ENCODE measurements at places on chromosomes 11 and 22.

GRCh38 chr11:133531971-133532651, at the start of gene OPCML:
TSS of gene OPCML (minus strand) at chr11:133532501.
- DNase-seq, result no peak

DNA sequence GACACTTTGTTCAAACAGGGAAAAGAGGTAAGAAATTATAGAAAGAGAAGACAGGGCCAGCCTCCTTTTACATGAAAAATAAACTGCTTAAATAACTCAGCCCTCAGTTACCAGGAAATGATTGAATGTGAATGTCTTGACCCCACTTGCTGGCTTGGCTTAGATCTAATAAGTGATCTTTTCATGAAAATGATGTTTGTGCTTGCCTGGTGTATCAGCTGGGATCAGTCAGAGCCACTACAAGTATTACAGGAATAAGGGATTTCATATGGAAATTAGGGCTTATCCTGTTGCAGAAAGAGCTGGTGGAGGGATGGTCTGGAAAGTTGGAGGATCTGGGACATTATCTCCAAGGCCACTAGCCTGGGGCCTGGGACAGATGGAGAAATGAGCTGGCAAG, 51.8 kb downstream of the COMMD9 start:
- no peak for DNase-seq

GRCh38 chr11:122981388-122982264, at the start of gene BSX:
TSS of gene BSX (minus strand) at chr11:122981834. CDS start at chr11:122981671, 163 bp downstream.
- peak; percentile 54 for DNase-seq

DNA sequence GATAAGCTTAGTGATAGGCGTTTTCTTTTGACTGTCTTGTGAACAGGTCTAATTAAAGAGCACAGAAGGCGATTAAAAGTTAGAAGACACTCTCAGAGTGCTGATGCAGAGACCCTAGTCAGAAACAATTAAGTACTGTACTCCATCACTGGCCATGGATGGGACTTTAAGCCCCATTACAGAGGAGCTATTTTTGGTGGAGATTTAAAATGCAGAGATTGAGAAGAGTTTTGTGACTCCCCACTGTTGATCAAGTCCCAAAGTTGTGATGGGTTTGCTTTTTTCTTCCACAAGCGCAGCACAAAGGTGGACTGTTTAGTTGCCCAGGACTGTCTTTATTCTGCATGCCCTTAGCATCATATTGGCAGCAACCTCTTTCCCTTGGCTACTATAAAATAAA, 978 bp downstream of the LUZP2 start:
- no peak for DNase-seq

DNA sequence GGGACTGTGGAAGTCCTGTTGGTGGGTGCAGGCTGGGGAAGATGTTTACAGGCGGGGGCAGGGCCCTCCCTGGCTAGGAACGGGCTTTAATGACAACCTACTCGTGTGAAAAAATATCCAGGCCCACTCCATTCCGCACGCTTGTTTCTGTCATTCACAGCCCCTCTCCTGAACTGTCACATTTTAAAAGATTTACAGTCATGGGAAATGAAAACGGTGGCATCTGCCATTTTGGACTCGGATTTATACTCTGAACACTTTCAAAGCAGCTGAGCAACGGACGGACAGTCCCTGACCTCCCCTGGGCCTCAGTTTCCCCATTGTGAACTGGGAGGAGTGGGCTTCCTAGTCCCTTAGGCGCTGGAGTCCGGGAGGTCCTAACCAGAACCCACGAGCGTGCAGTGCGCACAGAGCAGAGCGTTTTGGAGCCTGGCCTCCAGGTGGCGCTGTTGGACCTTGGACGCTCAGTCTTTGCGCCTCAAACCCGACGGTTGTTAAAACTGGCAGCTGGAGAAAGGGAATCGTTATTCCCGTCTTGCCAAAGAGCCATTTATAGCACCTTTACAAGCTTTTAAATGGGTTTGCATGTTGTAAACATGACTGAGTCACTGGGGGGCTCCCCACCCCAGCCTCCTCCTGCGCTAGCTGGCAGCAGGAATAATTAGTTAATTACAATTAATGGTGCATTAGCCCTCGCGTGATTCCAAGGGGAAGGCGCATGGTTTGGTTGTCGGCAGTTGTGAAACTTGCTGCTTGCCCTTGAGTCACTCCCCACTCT, 75.3 kb downstream of the FBLN1 start:
- peak; percentile 77 for DNase-seq

DNA sequence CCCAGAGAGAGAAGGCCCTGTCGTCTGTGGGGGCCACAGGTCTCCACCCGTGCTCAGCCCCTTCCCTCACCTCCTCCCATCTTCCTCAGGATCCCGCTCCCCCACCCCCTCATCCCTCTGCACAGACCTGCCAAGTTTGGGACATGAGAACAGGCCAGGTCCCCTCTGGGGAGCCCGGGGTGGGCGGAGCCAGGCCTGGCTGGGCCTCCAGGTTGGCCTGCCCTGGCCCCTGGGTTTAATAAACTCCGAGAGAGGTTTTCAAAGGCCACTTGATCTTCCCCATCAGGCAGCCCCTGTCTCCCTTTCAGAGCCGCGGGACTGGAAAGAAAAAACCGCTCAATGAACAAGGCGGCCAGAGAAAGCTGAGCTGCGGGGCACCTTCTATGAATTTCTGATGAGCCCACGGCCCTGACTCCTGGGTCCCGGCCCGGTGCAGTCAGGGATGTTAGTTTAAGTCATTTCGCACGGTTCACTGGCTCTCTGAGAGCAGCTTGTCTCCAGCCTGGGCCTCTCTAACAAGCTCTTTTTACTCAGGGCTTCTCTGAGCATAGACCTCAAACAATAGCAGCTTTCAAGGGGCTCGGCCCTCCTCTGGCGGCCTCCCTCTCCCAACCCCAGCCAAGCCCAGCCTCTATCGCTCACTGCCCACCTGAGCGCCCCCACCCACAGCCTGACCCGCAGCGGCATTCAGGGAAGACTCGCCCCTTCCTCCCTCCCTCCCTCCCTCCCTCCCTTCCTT, 64.8 kb downstream of the RPUSD4 start:
- DNase-seq, result no peak

DNA sequence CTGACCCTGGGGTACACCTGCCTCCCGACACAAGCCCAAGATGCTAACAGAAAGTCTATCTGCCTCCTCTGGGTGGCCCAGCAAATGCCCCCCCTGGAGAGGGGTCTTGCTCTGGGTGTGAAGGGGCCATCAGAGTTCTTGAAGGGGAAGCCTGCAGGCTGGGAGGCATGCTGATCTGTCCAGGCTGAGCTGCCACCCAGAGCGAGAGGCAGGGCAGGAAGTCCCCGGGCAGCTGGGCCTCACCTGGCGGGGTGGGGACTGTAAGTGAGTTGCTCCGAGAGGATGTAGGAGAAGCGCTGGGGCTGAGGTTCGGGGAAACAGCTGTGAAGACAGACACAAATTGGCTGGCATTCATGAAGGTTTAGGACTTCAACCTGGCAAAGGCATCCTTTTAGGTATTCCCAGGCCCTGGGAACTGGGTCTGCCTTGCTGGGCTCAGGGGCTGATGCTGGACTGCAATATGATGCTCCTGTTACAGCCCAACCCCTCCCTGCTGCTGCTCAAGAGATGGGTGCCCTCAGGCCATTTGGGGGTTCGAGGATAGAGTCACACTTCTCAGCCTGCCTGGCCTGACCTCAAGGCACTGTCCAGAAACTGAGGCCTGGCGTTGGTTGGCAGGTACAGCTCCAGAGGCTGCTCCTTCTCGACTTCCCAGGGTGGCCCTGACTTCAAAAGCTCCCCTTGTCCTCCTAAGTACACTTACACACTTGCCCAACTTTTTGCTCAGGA, 60.2 kb upstream of the LYVE1 start:
- DNase-seq, result peak; percentile 33

DNA sequence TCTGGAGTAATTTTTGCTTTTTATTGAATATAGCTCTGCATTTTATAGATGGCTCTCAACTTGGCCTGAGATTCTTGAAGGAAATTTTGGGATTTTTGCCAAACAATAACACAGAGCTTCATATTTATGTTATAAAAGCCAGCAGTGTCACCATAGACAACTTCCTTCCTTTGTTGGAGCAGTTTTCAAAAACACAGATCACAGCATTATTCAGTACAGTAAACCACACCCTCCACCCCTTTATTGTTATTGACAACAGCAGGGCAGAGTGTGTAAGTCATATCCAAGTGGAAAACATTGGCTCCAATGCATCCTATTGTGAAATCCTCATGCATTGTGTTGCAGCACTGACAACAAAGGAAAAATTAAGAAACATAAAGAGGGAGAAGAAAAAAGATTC, 62.6 kb upstream of the PRSS23 start:
- DNase-seq, result no peak

DNA sequence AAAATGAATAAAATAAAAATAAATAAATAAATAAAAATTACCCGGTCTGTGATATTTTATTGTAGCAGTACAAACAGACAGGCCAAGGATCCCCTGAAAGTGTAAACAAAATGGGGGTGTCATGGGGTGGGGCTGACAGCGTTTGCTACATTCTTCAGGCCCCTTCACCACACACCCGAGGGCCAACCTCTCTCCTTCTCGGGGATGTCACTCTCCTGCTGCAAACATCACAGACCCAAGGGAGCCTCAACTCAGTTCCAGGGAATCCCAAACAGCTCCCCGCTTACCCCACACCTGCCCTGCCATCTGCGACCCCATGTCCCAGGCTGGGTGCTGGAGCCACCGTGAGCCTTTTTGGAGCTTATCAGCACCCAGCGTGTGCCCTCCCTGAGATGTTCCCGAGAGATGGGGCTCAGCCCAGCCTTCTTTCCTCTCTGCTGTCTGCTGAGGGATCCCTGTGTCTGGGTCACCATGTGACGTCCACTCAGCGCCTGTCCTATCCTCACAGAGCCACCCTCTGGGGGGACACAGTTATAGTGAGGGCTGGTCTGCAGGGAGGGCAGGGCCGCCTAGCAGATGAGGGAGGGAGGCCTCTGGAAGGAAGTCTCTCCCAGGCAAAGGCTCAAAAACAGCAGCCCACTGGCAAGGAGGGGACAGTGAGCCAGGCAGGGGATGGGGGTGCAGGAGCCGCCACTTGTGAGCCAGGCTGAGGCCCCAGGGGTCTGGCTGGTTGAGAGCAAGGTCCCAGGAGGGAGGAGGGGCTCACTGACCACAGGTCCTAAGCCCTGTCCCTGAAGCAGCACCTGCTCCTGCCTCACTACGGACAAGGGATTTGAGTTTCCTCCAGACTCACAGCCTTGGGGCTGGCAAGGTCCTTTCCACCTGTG, 1041.6 kb downstream of the BRD1 start:
- DNase-seq, result no peak

GRCh38 chr11:32312206-32312817, 123.0 kb downstream of the WT1 start:
- no peak for DNase-seq

- no peak for DNase-seq
These were observed 32.4 kb downstream of the MYH9 start for GRCh38 chr22:36355362-36355761.

GRCh38 chr11:74232311-74232950, 61.3 kb downstream of the PPME1 start:
- DNase-seq, result no peak

DNA sequence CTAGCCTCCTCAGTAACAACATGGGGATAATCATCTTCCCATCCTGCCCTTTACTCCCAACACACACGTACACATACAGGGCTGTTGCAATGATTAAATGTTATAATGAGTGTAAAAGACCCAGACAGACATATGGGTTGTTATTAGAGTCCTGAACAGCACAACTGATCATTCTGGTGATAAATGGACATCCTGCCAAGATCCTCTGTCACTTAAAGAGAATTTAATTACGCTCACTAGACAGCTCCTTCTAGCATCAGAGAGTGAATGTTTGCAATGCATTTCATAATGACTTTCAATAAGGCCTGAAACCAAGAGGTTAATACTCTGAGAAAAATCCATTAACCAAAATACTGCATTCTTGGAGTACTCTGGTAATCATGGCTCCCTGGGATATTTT, 115.8 kb downstream of the KCNC1 start:
- DNase-seq, result no peak

- peak; percentile 7 for DNase-seq
These were observed 17.4 kb upstream of the GNB1L start for GRCh38 chr22:19871845-19872778.

GRCh38 chr11:44270403-44271273, 39.3 kb downstream of the ALX4 start:
- no peak for DNase-seq

GRCh38 chr22:28977481-28977971, 84.1 kb downstream of the C22orf31 start:
- no peak for DNase-seq

- DNase-seq, result no peak
These were observed 22.2 kb downstream of the PTPRJ start for GRCh38 chr11:48002561-48002960.

GRCh38 chr11:72716290-72716689, 35.9 kb downstream of the ARAP1 start:
- no peak for DNase-seq

DNA sequence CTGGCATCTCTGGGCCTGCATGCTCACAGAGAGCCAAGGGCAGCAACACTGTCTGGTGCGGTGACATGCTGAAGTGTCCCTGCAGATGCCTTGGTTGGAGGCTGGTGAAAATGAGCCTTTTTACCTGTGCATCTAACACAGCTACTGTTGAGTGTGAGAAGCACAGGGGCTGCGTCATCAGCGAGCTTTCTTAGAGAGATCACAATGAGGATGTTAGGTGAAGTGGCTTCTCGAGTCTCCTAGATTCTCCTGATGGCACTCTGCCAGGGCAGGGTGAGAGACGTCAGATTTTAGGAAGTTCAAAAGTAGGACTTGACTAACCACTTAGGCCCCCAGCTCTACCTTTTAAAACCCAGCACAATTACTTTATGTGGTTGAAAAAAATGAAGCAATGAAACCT, 3.6 kb upstream of the SLC15A3 start:
- DNase-seq, result no peak

DNA sequence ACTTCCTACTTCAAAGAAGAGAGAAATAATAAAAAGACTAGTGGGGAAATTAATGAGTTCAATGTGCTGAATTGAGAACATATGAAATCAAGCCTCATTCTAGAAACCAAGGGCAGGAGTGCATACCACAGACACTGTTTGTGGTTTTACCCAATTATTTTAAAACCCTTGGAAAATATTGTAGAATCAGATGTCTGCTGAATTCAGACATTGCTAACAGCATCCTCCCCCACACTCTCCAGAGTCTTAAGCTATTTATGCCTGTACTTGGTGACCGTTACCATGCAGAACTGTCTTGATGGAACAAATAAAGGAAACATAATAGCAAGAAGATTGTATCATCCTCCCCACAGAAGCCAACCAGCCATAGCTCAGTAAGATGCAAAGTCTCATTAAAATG, 850.1 kb downstream of the NTM start:
- DNase-seq, result no peak

- DNase-seq, result no peak
These were observed 93.2 kb upstream of the PRR5 start for GRCh38 chr22:44608597-44609399.

DNA sequence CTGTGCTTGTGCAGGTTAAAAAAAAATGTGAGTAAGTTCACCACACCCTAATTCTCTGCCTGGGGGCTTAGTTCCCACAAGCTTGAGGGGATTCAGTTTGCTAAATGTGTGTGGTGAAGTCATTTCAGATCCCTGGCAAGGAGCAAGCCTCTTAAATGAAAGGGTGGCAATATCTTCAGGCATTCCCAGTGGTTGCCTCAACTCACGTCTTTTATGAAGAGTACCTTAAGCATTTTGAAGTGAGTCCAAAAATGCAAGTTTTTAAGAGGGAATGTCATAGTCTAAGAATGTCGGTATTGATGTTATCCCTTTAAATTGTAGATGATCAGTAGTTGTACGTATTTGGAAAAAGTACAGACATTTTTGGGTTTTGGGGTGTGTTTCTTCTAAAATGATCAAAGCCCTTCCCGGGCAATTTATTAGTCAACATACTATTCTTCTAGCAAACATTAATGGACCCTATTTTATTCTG, 4.9 kb downstream of the TCP11L1 start:
- no peak for DNase-seq

All from activated naive CD4-positive, alpha-beta T cell treated with anti-CD3 and anti-CD28 coated beads, Interleukin-2, amount 50 U/mL, for 16 hours (primary cell).